ENCODE measurements at places on chromosomes 5 and 9.

DNA sequence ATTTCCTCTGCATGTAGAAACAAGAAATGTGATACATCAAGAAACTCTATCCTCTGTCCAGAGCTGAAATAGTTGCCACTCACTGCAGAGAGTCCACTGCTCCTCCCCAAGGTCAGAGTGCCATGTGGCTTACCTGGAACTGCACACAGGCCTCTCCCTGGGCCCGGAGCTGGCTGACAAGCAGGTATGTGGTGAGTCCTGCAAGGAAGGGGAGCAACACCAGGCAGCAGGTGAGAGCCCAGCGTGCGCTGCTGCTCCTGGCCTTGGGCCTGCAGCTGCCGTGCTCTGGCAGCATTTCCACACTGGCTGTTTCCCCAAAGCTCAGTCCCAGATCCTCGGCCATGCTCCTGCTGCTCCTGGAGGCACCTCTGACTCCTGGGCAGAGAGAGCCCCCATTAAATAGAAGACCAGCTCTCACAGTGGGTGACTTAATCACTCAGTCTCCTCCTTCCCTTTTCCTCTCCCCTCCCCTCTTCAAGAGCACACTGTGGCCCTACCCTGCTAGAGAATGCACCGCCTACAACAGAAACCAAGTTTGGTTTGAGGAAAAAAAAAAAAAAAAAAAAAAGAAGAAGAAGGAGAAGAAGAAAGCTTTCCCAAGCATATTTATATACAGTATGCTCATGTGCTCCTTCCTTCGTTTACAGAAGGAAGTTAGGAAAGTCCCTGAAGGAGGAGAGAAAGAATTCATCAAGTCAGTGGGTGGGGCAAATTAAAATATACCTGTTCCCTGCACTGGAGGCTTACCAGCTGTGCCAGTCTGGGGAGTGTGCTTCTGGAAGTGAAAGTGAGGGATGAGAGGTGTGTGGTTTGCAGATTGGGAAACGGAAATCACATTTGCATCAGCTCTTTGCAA lies at the start of gene TNFSF15:
TSS of gene TNFSF15 (minus strand) at position 370 of the 856 bp plus-strand sequence. CDS start at position 343, 27 bp downstream.
- peak; percentile 64 for DNase-seq

- no peak for DNase-seq
Measured at GRCh38 chr5:36059571-36060419, 6.9 kb downstream of the UGT3A2 start.

DNA sequence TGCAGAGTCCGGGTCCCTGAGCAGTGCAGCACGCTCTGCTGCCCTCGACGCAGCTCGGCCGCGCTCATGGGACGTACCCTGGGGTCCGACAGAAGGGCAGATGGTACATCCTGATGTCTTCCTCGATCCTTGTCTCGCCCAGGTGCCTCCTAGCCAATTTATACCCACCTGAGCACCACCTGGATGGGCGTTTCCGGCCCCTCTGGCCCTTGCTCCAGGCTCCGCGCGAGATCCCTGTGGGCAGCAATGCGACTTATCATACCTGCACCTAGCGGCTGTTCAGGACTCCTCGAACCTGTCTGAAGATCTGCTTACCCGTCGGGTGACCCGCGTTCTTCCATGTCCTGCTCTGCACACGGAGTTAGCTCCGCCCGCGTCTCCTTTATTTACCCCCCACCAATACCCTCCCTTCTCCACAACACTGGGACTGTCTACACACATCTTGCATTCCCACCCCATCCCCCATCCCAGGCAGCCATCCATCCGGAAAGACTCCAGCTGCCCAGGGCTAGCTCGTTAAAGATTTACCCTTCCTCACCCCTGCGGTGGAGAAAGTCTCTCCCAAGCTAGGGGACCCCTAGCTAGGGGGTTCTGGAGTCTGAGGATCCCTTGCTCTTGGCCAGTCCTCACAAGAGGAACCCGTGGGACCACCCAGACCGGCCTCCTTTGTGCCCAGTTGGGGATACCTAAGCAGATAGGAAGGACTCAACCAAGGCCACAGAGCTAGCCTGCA lies at the start of gene KIF12:
TSS of gene KIF12 (minus strand) at position 357 of the 733 bp plus-strand sequence. CDS start at position 341, 16 bp downstream.
- DNase-seq = no peak

DNA sequence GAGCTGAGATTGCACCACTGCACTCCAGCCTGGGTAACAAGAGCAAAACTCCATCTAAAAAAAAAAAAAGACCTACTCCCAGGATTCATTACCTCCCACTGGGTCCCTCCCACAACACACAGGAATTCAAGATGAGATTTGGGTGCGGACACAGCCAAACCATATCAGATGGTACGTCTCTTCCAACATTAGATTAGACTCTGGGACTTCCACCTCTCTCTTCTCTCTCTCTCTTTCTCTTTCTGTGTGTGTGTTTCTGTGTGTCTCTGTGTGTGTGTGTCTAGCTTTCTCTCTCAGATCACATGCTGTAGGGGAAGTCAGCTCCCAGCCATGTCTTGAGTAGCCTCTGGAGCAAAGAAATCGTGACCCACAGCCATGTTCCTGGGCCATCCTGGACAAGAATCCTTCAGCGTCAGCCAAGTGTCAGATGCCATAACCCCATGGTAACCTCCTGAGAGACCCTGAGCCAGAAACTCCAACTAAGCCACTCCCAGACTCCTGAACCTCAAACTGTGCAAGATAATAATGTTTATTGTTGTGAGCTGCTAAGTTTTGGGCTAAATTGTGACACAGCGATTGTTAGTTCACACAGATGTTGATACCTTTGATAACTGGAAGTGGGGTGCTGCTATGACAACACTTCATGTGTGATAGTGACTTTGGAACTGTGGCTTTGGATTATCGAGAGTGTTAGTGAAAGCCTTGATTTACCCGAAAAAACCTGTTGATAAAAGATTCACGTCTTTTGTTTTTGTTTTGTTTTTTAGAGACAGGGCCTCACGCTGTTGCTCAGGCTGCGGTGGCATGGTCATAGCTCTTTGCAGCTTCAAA lies 4.1 kb upstream of the CMBL start:
- no peak for DNase-seq

- peak; percentile 32 for DNase-seq
Measured at GRCh38 chr5:134738963-134739661, 764 bp downstream of the CAMLG start.

DNA sequence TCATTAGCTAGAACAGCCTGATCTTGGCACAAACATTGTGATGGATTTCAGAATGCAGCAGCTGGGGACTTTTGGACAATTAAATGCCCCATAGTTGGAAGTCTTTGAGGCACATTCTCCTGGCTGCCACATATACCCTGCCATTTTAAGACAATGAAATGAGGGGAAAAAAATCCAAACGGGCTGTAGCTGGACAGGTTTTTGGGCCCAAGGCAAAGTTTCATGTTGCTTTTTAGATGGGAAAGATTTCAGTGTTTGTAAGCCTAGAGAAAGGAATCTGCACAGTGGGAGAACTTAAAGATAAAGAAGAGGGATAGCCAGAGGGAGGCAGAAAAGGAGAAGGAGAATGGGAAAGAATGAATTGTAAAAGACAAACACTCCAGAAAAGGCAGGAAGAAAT lies 30.0 kb upstream of the RICTOR start:
- DNase-seq = no peak

- DNase-seq = no peak
Measured at GRCh38 chr9:95910023-95910707, 34.7 kb downstream of the ERCC6L2 start.

- no peak for DNase-seq
Measured at GRCh38 chr5:151456321-151456940, 9.0 kb downstream of the SLC36A1 start.

GRCh38 chr9:696332-697323 lies 144.9 kb upstream of the DMRT1 start:
- DNase-seq = no peak

DNA sequence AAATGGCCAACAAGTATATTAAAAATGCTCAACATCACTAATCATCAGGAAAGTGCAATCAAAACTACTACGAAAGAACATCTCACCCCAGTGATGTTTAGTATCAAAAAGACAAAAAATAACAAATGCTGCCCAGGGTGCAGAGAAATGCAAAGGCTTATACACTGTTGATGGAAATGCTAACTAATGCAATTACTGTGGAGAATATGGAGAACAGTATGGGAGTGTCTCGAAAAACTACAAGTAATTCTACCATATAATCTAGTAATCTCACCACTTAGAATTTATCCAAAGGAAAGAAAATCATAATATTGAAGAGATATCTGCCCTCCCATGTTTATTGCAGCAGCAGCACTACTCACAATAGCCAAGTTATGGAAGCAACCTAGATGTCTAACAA lies 246.5 kb upstream of the VLDLR start:
- no peak for DNase-seq
